Stimulated activated CD4-positive, alpha-beta T cell treated with anti-CD3 and anti-CD28 coated beads, Interleukin-1b, Interleukin-23, amount 100 ng/mL, for 4 hours (primary cell): ENCODE measurements at places on chromosomes 2 and 18.

- no peak for DNase-seq
Observed at GRCh38 chr2:64737547-64737946, 83.8 kb upstream of the SERTAD2 start.

- no peak for DNase-seq
Observed at GRCh38 chr2:37695336-37695735, 23.9 kb upstream of the CDC42EP3 start.

DNA sequence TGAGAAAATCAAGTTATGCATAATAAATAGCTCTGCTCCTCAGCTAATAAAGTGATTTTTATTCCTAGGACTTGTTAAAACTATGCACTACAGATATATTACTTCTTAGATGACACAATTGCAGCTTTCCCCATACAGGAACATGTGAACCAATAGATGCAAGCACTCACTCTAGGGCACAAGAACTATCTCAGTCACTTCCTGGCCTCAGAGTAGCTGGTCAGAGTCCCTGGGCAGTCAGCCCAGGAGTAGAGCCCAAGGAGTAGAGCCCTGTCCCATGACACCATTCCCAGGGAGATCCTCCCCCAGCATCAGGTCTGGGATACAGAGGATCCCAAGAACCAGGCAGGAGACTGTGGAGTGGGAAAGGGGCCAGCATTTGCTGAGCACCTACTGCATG is 2.7 kb downstream of the TNS1 start:
- DNase-seq, result no peak

- no peak for DNase-seq
Observed at GRCh38 chr2:68435615-68436014, 31.5 kb downstream of the FBXO48 start.

DNA sequence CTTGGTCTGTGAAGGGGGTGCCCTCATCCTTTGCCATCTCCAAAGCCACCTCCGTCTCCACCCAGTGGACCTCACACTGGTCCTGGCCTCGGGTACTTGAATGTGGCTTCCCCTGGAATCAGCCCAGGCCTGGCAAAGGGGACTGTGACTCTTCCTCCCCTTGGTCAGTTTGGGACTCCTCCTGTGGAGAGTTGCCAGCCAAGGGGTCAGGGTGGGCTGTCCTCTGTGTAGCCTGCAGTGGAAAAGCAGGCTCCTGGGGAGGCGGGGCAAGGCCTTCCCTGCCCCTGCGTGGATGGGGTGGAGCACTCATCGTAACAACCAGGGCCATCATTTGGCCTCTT is 59.8 kb downstream of the INHBB start:
- DNase-seq, result no peak

DNA sequence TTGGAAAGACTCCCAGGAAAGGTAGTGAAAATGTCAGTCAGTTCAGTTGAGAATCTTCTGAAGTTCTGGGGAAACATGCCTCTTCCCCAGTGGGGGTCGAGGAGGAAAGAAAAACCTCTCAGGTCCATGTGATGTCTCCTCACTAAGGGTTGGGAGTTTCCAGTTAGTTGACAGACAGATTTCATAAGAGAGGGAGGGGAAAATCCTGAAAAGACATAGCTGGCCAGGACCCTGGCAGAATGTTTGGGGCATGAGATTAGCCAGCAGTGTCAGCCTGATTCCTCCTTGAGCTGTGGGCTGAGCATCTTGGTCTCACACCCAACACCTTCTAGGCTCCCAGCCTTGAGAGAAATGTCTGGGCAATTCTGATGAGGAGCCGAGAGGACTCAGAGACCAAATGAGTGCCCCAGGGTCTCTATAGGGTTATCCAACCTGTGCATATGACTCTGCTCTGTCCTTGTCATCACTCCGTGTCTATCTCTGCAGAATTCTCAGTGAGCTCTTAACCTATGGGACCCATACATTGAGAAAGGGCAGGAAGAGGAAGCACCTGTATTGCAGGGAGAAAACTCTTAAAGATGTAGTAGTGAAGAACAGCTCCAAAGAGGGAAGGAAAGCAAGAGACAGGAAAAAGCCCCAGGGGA is 13.9 kb downstream of the BMP10 start:
- DNase-seq, result no peak

GRCh38 chr2:86223140-86223926 is 24.1 kb downstream of the MRPL35 start:
- no peak for DNase-seq

DNA sequence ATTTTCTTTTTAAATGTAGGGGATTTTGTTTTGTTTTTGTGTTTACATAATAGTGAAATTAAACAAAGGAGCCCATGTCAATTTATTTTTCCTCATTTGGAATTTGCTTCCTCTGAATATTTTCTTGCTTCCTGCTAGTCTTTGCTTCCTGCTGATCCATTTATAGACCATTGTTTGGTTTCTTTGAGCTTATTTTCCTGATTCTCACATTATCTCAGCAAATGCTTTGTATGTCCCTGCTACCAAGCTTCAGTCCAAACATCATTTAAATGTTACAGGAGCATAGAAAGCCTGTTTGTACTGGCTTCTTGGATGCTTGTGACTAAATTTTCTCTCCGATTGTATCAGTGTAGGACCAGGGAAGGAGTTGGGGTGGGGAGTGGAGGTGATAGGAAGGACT is 127.3 kb upstream of the IL1R2 start:
- no peak for DNase-seq

- DNase-seq, result no peak
Observed at GRCh38 chr18:26655525-26656430, 107.4 kb upstream of the KCTD1 start.
